Brain pericyte (primary cell): ENCODE measurements at places on chromosomes 4 and X.

DNA sequence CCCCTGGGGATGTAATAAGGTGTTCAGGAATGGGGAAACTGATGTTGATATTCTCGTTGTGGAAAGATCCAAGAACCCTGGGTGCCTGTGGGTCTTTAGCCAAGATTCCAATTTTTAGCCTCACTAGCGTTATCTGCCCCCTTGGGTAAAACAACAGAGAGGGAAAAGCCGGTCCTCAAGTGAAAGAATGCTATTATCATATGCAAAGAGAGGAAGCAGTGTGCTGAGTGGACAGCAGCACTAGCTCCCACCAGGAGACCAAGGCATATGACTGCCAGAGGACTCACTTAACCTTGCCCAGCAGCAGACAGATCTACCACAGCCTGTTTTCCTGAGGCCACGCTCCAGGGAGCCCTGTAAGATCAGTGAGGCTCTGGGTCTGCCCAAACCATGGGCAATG lies 257.9 kb upstream of the CPEB2 start:
- DNase-seq, result peak; percentile 62

GRCh38 chr4:54359919-54360650 lies 131.0 kb downstream of the PDGFRA start:
- DNase-seq, result no peak

DNA sequence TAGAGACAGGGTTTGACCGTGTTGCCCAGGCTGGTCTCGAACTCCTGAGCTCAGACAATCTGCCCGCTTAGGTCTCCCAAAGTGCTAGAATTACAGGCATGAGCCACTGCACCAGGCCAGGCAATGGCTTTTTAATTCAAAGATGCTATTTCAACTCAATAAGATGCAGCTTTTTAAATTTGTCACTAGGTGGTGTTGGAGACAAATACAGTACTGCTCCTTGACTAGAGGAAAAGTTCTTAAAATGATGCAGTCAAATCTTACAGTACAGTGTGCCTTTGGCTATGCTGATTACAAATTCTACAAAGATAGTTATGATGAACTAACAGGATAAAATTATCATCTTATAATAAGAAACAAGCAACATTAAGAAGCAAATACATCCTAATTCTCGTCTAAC lies 441.1 kb downstream of the KCNIP4 start:
- DNase-seq, result no peak

DNA sequence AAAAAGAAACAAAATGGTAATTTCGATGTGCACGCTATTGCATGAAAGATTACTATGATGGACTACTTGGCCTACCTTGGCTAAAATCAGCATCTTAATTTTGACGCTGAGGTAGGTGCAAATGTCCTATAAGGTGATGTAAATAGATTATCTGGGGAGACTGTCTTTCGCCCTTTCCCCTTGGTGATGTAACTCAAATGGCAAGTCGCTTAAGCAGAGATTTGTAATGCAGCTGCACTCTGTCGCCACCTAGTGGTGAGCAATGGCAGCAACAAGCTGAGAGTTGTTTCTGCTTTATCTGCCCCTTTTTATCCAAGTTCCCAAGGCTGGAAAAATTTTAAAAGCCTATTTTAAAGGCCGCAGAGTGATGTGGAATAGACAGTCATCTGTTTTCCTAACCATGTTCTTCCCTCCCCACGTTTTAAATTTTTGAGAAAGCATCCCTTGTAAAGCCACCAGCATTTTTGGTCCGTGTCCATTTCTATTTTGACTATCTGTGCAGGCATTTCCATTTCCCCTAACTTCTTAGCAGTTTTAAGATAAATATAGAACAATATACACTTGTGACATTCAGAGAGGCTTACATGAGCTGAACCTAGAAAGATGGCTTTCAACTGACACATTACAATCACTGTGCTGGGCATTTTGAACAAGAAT lies 62.4 kb upstream of the PDLIM3 start:
- peak; percentile 34 for DNase-seq

DNA sequence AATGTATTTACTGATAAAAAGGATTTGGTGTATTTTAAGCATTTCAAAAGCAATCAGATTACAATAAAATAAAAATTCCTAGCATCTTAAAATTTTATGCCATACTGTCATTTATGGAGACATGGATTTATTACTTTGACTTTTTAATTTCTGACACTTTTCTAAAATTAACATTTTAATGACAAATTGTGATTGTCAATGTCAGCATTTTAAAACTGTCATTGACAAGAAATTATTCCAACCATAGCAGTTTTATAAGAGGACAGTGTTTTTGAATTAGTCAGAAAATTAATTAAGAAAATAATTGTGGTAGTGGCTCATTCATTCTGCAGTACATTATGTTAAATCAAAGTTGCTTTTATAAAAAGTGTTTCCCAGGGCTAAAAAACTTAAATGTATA lies 1954.4 kb downstream of the ARAP2 start:
- DNase-seq, result no peak

DNA sequence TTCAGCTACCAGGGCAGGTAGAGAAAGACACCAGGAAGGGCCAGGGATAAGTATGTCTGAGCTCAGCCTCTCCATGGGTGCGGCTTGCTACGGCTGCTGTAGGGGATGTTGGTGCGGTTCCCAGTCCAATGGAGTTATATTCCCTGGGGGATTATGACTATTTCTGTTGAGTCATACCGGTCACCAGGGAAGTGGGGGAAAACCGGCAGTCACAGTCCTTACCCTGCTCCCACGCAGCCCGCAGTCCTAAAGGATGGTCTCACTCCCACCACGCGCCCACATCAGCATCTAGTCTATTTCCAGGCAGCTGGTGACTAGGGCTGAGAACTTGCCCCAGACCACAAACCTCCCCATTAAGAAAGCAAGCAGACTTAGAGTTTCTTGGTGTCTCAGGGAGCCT lies 191.6 kb downstream of the VEGFC start:
- no peak for DNase-seq

- DNase-seq, result no peak
Observed at GRCh38 chrX:68462653-68463052, 29.4 kb upstream of the OPHN1 start.

DNA sequence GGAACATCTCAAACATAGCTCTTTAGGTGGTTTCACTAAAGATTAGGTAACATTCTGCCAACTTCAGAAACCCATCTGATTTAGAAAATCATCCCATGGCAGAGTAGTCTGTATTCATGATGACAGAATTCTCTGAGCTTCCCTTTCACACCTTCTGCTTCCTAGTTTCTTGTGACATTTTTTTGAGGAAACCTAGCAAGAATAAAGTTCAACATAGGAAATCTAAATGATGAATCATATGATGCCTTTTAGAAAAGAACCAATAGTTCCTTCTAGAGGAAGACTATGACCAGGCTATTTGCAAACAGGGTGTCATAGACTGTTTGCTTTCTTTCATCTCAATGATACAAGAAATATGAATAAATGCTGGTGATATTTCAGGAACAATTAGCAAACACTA lies 49.8 kb upstream of the CAMK2D start:
- DNase-seq, result no peak

GRCh38 chr4:171650543-171650942 lies 162.7 kb upstream of the GALNTL6 start:
- no peak for DNase-seq

- no peak for DNase-seq
Observed at GRCh38 chr4:16122308-16122711, 38.5 kb upstream of the PROM1 start.

DNA sequence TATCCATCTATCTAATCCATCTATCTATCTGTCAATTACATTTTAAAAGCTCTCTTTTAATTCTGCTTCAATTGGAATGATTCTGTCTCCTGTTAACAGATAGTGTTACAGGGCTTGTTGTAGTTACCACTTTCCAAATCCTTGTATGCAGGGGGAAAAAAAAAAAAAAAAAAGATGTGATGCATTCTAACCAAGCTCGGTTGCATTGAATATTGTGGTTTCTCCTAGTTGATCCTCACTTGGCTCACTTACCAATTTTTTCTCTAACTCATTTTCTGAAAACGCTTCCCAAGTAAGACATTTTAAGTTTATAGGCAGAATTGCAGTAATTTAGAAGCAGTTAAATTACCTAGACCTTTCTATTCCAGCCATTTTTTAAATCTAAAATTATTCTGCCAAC lies 327.9 kb upstream of the PITX2 start:
- no peak for DNase-seq

GRCh38 chr4:956531-957230 lies 16.7 kb downstream of the DGKQ start:
- no peak for DNase-seq

DNA sequence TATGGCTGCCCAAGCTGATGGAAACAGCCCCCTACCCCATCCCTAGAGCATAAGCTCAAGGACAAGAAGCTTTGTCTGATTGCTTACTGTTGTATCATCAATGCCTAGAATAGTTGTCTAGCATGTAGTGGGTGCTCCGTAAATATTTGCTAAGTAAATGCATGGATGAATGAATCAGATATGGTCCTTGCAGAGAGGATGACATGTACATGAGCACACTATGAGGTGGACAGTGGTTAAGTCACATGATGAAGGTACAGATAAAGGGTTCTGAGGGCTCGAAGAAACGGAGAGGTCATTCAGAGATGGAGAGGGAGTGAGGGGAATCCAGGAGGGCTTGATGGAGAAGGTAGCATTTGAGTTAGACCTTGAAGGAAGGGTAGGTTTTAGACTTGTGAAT lies 214.2 kb downstream of the RBMX2 start:
- no peak for DNase-seq

DNA sequence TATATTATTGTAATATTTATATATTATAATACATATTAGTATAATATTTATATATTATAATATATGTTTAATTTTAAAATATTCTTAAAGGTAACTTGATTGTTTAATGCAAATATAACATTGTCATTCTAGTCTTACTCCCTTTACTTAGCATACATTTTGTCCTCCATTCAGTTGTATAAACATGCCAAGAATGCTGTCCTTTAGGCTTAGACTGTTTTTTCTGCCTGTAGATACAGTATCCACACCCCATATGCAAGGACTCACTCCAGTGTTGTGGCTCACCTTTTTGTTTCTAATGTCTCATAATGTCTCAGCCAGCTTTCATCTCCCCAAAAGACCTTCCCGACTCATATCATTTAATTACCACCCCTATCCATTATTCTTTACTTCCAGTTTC lies 2110.0 kb downstream of the PCDH7 start:
- no peak for DNase-seq

DNA sequence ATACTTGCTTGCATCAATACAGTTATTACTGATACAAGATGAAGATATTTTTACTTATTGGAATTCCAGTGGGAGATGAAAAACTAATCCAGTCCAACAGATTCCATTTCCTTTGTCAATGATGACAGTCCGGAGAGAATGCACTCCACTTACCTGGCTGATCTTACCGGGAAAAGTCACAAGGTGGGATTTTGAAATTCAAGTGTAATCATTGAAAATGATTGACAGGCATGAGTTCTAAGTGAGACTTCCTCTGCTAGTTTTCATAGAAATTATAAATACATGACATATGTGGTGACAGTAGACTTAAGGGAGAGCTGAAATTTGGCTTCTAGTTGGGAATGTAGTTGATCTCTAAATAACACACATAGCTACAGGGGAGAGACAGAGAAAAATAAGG lies 859.9 kb downstream of the FAT4 start:
- no peak for DNase-seq

DNA sequence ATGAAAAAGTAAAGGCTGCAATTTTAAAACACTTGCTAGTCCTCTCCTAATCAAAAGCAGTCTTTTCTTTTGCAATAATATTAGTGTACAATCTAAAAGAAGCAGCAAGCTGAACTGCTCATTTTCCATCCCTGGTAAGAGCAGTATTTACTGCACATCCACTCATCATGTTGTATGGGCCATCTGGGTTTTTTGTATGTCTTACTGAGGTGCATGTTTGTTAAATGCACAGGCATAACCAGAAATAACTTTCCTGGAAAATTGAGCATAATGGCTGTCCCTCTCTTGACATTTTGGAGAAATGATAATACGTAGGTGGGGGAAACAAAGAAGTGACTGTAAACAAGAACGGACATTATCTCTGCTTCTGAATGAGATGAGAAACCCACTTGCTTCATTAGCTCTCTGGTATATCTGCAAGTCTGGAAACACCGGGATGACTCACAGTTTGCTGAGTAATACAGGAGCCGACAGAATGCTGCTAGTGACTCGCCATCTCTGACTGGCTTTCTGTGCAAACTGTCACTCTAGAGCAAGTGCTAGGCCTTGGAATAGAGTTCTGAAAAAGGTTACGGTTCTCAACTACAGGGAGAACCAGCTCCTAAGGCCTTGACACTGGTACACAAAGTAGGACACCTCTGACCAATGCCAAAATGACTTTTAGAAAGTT lies 85.7 kb upstream of the MTM1 start:
- DNase-seq, result no peak

- no peak for DNase-seq
Observed at GRCh38 chr4:104906276-104906675, 240.4 kb upstream of the TET2 start.

DNA sequence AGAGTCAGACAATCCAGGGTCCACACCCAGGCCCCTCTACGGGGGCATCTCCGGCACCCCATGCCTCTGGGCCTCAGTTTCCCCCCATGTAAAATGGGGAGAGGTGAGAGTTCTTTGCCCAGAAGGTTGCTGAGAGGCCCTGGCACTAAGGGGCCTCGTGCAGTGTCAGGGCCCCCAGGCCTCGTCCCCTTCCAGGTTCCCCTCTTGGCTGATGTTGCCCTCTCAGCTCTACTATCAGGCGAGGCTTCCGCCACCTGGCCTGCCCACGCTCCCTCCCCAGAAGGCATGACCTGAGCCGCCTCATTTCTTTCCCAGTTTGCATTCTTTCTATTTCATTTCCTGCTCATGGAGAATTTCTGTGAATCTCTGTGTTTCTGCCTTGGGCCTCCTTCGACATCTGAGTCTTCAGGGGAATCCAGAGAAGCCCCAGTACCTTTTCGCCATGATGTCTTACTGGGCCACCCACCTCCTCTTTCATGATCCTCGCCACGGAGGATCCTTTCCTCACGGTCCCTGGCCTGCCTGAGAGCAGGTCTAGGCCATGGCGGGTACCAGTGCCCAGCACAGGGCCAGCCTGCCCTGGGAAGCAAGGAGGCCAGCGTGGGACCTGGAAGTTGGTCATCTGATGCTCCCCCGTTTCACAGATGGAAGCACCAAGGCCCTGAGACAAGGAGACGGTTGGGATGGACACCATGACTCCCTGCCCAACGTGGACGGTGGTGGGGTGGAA lies 21.9 kb upstream of the MRFAP1 start:
- DNase-seq, result no peak

DNA sequence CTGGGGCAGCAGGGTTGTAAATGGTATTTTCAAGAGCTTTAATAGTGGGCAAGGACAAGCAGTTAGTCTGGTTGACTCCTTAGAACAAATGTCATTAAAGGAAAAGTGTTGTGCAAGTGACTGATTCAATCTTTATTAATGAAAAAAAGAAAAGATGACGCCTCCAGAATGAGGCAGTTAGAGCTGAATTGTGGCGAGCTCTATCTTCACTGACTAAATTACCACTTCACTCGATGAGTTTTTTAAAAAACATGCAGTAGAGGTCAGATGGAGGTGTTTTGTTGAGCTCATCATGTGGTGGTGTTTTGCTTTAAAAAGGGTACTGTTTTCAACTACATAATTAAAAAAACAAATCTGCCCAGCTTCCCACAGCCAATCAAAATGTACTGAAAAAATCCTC lies 28.1 kb upstream of the TENM3 start:
- DNase-seq, result no peak

- DNase-seq, result no peak
Observed at GRCh38 chr4:54840992-54841768, 183.4 kb downstream of the KIT start.
